ENCODE measurements at places on chromosomes 11 and 22. TPM values are rescaled to one million over a fixed set of nuclear protein-coding genes. Genes with fewer than 3 reads are reported as not detected.

GRCh38 chr11:121439337-121439736 lies 12.8 kb upstream of the SORL1 start:
- ATAC-seq: no peak

Gene CRYBB3
- not detected for total RNA-seq

DNA sequence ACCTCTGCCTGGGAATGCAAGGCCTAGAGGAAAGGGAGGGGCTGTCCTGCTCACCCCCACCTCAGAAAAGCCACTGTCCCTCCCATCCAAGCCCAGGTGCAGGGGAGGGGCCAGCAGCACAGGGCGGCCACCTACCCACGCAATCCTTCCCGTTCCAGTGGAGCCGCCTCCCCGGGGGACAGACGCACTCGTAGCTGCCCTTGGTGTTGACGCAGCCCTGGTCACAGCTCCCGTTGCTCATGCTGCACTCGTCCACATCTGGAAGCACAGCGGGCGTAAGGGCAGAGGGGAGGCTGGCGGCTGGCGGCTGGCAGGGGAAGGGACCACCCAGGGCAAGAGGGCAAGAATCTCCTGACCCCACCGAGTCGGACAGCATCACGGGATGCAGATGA lies 40.3 kb upstream of the TTLL12 start:
- no peak for ATAC-seq

DNA sequence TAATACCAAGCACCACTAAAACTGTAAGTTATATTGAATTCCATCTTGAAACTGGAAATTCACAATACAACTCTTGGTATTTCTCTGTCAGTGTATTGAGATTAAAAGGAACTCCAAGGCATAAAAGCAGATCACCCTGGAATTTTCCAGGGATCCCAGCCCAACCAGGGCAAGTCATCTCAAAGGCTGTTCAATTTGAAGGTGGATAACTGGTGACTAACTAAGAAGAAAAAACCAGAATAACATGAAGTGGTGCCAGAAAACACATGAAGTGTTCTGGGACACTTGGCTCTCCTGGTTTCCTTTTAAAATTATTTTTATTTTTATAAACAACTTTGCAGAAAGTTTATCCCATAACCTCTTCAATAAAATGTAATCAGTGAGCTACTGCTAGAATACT lies 7.8 kb upstream of the BMAL1 start:
- no peak for ATAC-seq

- no peak for ATAC-seq
These were observed 14.5 kb downstream of the HORMAD2 start for GRCh38 chr22:30094804-30095203.

- ATAC-seq: no peak
These were observed 60.9 kb downstream of the YAP1 start for GRCh38 chr11:102171101-102171500.

Gene SLC22A25
- total RNA-seq: not detected

DNA sequence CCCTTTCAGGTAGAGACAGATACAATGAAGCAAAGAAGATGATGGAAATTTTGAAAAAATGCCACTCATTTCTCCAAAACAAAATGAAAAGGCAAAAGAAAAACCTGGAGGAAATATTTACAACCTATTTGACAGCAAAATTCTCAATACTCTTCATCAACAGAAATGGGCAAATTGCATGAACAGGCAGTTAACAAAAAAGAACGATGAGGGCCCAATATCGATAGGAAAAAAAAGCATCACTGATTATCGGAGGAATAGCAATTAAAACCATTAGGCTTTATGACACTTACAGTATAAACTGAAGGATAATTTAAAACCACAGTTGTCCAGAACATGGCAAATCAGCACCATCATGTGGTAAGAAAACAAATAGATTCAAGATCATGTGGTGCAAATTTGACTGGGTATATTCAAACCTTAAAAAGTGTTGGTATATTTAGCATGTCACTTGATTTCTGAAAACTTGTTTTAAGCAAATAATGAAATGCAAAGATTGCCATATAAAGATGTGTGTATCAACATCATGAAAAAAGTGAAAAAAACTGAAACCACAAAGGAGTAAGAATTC lies 222.9 kb downstream of the BRD1 start:
- ATAC-seq: no peak

- ATAC-seq: no peak
These were observed 363.1 kb downstream of the MN1 start for GRCh38 chr22:27438271-27438980.

DNA sequence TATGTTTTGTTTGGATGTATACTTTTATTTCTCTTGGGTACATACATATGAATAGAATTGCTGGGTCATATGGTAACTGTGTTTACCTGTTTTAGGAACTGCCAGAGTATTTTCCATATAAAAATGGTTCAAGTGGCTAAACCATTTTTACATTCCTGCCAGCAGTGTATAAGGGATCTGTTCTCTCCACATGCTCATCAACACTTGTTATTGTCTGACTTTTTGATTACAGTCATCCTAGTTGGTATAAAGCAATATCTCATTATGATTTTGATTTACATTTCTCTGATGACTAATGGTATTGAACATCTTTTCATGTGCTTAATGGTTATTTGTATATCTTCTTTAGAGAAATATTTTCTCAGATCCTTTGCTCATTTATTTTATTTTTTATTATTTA lies 104.2 kb upstream of the RRM1 start:
- peak; percentile 66 for ATAC-seq

GRCh38 chr11:34298871-34299270 lies 58.9 kb downstream of the ABTB2 start:
- no peak for ATAC-seq

DNA sequence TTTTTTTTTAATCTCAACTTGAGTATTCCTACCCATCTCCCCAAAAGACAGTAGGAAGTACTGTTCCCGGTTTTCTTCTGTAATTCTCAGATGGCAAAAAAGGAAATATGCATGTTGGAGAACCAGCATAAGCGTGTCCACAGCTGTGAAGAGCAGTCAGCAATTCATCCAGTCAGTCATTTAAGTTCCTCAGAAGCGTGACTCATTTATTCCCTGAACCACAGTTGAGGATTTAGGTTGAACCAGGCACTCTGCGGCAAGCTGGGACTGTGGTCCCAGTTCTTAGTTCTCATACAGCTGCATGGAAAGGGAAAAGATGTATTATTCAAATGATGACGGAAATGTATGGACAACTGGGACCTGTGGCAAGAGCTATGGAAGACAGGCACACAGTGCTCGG lies 61.0 kb upstream of the MYO18B start:
- peak; percentile 60 for ATAC-seq

DNA sequence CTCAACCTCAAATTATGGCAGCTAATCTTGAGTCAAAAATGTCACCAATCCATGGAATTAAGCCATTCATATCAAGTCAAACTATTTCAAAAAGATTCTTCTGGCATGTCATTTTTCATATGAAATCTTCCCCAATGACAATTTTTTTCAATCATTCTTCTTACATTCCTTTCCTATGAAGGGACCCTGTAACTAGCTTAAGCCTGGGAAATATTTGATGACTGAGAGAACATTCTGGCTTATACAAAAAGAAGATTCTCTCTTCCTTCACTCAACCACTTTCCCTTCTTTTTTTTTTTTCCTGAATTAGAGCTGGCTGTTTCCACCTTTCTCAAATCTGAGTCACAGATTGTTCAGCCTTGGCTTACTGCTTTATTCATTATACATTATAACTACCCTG lies 903.7 kb downstream of the FAM181B start:
- ATAC-seq: no peak

Gene POLD4
- 32.4 TPM for total RNA-seq

Gene LRRC55
- total RNA-seq: not detected

DNA sequence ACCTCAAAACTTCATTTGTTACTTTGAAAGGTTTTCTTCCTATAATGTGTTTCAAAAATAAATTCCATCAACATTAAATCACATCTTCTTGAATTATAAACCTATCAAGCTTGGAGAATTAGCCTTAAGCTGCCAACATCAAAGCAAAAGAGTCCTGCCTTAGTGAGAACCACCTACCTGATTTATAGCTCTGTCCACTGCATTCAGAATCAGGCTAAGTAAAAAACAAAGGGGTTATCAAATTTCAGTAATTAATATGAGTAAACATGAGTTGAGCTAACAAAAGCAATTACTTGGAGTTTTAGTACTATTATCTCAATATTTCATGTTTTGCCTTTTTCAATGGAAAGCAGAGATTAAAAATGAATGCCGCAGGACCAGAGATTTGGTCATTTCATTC lies 73.9 kb downstream of the CADM1 start:
- ATAC-seq: no peak

- ATAC-seq: peak; percentile 9
These were observed 3.8 kb upstream of the NPAS4 start for GRCh38 chr11:66417000-66417399.

Gene RNF169
- 14.6 TPM for total RNA-seq

Gene CDKN1C
- 0.58 TPM for total RNA-seq

GRCh38 chr22:46547179-46547882 lies 9.9 kb upstream of the CELSR1 start:
- ATAC-seq: no peak

DNA sequence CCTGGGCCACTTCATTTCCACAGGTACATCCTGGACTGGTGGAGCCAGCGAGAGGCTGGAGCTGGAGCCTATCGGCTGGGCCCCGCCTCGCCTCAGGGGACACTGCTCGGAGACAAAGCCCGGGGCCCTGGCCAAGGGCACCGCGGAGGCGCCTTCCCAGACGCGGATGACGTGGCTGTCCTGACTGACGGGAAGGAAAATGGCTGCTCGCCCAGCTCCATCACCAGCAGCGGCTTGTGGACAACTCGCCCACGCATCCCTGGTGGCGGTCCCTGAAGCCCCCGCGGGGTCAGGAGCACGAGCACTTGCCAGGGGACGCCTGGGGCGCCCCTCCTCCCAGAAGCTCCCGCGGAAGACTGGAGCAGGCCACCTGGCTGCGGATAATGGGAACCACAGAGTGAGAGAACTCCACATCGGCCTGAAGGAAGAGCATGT lies 49.6 kb downstream of the CECR2 start:
- no peak for ATAC-seq

Gene IRF7
- 25.8 TPM for total RNA-seq

DNA sequence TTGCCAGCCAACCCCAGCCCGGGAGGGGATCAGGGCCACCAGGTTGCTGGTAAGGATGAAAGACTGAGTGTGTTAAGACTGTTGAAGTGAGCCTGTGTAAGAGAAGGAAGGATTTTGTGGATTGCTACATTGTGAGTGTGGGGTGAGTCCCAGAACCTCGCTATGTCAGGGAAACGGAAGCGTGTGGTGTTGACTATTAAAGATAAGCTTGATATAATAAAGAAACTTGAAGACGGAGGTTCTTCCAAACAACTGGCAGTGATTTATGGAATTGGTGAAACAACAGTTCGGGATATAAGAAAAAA lies 627 bp downstream of the JRKL start:
- no peak for ATAC-seq

GRCh38 chr11:18618342-18619025 lies 15.7 kb downstream of the SPTY2D1 start:
- no peak for ATAC-seq

Gene KREMEN1
- total RNA-seq: 0.40 TPM

DNA sequence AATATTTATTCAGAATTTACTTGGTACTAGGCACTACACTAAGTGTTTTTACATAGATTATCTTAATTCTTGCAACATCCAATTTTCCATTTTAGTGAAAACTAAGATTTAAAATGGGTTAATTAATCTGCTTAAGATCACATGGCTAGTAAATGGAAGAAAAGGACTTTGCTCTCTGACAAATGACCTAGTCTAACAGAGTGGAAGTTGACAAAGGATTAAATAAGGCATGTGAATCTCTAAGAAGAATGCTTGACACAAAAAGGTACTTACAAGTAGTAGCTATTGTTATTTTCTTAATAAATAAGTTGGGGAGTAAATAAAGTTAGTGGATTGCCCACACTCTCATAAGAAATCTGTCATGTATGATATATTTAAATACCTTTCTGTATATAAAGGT lies 584.8 kb downstream of the DLG2 start:
- no peak for ATAC-seq

Gene CDC42BPG
- 0.37 TPM for total RNA-seq

Gene OR51E2
- total RNA-seq: not detected

Gene HORMAD2
- not detected for total RNA-seq

- no peak for ATAC-seq
These were observed 611.1 kb upstream of the LUZP2 start for GRCh38 chr11:23885801-23886200.

- peak; percentile 47 for ATAC-seq
These were observed 256.1 kb upstream of the PLET1 start for GRCh38 chr11:112516755-112517154.

Gene SLC35C1
- 18.9 TPM for total RNA-seq

- ATAC-seq: no peak
These were observed 1.1 kb downstream of the SRSF8 start for GRCh38 chr11:95067841-95068219.

- ATAC-seq: no peak
These were observed 11.6 kb downstream of the TANGO2 start for GRCh38 chr22:20032407-20032991.

GRCh38 chr22:45883811-45884170 lies 93.2 kb downstream of the WNT7B start:
- ATAC-seq: no peak

DNA sequence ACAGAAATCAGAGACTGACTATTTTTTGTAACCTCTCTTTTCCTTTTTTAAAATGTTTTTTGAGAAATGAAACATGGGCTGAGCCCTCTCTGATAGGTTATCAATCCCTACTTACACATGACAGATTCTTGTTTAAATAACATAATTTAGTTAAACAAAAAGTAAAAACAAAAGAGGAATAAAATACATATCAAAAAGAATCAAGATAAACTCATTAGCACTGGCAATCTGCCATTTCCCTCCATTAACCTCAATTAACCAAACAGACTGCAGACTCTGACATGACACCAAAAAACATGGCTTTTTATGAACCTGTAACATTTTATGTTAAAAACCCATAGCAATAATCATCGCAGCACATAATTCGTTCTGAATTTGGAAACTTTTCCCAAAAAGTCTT lies 284.4 kb upstream of the MTNR1B start:
- no peak for ATAC-seq

Gene NTM
- not detected for total RNA-seq

Gene CYB5R2
- total RNA-seq: 1.5 TPM
